ENCODE measurements at places on chromosomes 1 and 21.

- no peaks in the 10 kb centered on the region for H3K27me3 ChIP-seq
- H3K27ac ChIP-seq: no peak overlapping the region
- H3K36me3 ChIP-seq: no peaks in the 10 kb centered on the region
- H3K4me3 ChIP-seq: no peak overlapping the region
- no peaks in the 10 kb centered on the region for H3K4me1 ChIP-seq
Observed at GRCh38 chr1:70134148-70134547, 71.2 kb downstream of the LRRC40 start.

GRCh38 chr1:3630161-3630611 is 5.4 kb downstream of the TPRG1L start:
- 0 out of 2 replicates have a peak, but pooled peaks cover 2% of the 10 kb centered on the region for H3K36me3 ChIP-seq
- H3K4me1 ChIP-seq: peaks cover 2% of the 10 kb centered on the region
- H3K4me3 ChIP-seq: no peak overlapping the region
- no peak overlapping the region for H3K27ac ChIP-seq
- H3K27me3 ChIP-seq: no peaks in the 10 kb centered on the region

DNA sequence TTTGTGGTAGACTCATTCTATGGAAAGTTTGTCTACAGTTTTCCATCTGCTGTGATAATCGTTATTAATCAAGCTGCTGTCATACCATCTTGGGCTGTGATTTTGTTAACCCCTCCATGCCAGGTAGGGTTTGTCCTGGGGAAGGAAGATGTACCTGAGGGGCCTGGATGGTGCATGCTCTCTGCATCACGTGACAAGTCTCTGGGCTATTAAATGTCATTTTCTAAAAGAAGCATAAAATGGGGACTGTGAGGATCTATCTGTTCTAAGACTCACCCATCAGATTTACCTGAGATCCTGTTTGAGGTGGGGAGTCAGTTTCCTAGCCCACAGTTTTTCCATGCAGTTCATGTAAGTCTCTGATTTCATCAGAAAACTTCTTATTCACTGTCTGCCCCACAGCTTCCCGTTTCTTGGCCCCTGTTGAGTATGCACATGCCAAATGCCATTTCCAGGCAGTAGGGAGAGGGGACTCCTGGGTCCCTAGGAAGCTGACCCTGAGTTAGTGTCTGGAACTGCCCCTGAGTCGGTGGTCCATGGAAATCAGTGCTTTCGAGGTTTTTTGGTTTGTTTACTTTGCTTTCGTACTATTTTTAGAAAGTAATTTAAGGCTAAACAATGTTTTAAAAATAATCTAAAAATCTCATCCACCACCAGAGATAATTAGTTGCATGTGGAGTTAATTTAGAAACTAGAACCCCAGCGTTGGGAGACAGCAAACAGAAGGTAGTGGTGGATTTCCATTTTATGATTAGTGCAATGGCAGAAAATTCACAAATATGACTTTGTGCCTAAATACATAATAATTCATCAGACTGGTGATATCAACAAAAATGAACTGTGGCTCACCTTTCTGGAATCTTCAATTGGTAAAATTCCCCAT is 46.7 kb downstream of the ZBTB18 start:
- no peaks in the 10 kb centered on the region for H3K27me3 ChIP-seq
- no peak overlapping the region for H3K4me3 ChIP-seq
- H3K4me1 ChIP-seq: no peaks in the 10 kb centered on the region
- H3K36me3 ChIP-seq: no peaks in the 10 kb centered on the region

DNA sequence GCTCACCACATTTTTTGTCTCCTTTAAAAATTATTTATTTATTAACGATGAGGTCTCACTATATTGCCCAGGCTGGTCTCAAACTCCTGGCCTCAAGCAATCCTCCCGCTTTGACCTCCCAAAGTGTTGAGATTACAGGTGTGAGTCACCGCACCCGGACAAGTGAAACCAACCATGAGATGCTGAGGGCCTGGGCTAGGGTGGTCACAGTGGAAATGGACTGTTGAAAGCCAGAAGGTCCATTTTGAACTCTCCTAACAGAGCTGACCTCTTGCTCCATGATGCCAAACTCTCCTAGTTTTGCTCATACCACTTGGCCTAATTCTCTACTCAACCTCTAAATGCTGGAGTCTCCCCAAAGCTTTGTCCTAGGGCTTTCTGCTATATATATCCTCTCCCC is 109.1 kb downstream of the SLC45A1 start:
- no peak for DNase-seq
- H3K4me3 ChIP-seq: no peak overlapping the region
- peaks cover 9% of the 10 kb centered on the region for H3K4me1 ChIP-seq
- no peaks in the 10 kb centered on the region for H3K27me3 ChIP-seq
- no peak overlapping the region for H3K27ac ChIP-seq

DNA sequence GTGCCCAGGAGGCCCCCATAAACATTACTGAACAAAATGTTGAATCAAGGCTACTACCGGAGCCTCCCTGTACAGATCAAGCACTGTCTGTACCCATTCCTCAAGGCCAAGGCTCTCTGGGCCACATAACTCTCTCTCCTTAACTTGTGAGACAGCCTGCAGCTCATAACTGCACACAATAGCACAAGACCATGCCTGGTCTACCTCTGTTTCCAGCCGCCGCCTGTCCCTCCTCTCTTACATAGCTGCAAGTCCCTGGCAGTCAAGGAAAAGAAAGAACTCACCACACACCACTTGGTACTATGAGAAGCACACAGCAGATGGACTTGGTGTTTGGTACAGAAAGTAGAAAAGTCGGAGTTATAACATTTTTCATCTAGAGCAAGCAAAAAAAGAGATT is 91.1 kb downstream of the SSBP3 start:
- H3K4me3 ChIP-seq: no peak overlapping the region
- no peak for DNase-seq
- H3K27ac ChIP-seq: no peak overlapping the region
- peaks cover 11% of the 10 kb centered on the region for H3K4me1 ChIP-seq
- H3K27me3 ChIP-seq: no peaks in the 10 kb centered on the region
- H3K36me3 ChIP-seq: no peaks in the 10 kb centered on the region

DNA sequence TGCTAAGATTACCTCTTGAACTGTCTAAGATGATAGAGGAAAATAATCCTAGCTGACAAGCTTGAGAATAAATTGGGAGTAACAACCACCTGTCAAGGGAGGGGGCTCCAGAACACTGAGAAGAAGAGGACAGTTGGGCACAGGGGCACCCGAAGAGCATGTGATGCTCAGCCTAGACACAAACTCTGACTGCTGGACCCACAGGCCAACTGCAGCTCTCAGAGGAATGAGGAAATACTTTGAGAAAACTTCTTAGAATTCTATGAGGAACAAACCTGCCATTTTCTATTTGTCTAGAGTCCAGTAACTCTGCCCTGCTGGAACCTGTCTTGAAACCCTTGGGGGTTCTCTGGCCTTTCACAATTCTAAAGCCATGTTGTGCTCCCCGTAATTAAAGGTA is 124.1 kb upstream of the KCNK2 start:
- H3K36me3 ChIP-seq: no peaks in the 10 kb centered on the region
- no peak overlapping the region for H3K27ac ChIP-seq
- DNase-seq: no peak

DNA sequence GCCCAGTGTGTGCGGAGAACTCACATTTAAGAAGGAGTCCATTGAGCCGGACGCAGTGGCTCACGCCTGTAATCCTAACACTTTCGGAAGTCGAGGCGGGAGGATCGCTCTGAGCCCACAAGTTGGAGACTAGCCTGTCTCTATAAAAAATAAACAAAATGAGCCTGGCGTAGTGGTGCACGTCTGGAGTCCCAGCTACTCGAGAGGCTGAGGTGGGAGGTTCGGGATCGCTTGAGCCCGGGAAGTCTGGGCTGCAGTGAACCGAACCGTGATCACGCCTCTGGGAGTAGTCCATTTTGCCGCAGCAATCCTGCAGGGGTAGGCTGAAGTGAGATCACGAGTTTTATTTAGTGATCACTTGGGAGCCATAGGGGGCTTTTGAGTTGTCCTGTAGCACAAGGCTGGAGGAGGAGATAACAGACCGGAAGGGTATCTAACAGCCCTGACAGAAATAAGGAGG is 497 bp upstream of the FUCA1 start:
- no peak for DNase-seq
- H3K27me3 ChIP-seq: peaks cover 7% of the 10 kb centered on the region
- no peak overlapping the region for H3K4me3 ChIP-seq
- no peaks in the 10 kb centered on the region for H3K4me1 ChIP-seq

- no peaks in the 10 kb centered on the region for H3K27me3 ChIP-seq
- no peak overlapping the region for H3K27ac ChIP-seq
- no peaks in the 10 kb centered on the region for H3K4me1 ChIP-seq
- no peak for DNase-seq
Observed at GRCh38 chr21:33549848-33550771, 7.3 kb downstream of the SON start.

GRCh38 chr1:102174259-102174863 is 177.6 kb upstream of the OLFM3 start:
- H3K27me3 ChIP-seq: no peaks in the 10 kb centered on the region
- H3K4me1 ChIP-seq: no peaks in the 10 kb centered on the region
- H3K4me3 ChIP-seq: no peak overlapping the region
- no peak for DNase-seq

DNA sequence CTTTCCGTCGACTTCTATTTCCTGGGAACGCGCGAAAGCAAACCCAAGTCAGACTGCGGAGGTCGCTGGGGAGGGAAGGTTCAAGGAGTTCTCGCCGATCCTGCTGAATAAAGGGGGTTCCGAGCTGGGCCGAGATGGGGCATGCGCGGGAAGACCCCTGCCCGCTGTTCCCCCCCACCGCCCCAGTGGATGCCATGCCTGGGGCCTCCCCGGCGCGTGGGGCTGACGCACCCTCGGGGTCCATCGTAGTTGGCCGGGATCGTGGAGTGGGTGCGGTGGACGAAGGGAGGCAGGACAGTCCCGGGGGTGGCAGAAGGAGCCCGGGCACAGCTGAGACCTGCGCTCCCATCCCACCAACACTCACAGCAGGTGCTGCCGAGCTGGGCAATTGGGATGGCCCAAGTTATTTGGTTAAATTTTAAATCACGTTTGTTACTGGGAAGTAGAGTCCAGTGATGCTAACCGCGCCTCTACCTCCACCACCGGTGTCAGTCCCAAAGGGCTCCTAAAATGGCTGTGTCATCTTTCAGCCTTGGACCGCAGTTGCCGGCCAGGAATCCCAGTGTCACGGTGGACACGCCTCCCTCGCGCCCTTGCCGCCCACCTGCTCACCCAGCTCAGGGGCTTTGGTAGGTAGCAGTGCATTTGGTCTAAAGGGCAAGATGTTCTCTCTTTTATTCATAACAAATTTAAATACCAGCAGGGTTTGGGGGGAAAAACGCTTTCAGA is 801 bp downstream of the MX1 start:
- H3K4me3 ChIP-seq: peak overlapping the region; percentile 28
- peaks cover 11% of the 10 kb centered on the region for H3K27me3 ChIP-seq
- H3K27ac ChIP-seq: no peak overlapping the region
- DNase-seq: no peak

- H3K27me3 ChIP-seq: no peaks in the 10 kb centered on the region
- no peaks in the 10 kb centered on the region for H3K36me3 ChIP-seq
- no peak for DNase-seq
- no peak overlapping the region for H3K4me3 ChIP-seq
- H3K4me1 ChIP-seq: no peaks in the 10 kb centered on the region
- H3K27ac ChIP-seq: no peak overlapping the region
Observed at GRCh38 chr1:59428828-59429227, 131.9 kb downstream of the FGGY start.

GRCh38 chr1:43834280-43835081 is 99.1 kb upstream of the ARTN start:
- DNase-seq: no peak
- no peaks in the 10 kb centered on the region for H3K27me3 ChIP-seq
- no peaks in the 10 kb centered on the region for H3K36me3 ChIP-seq
- no peak overlapping the region for H3K27ac ChIP-seq

GRCh38 chr1:163346326-163346870 is 24.6 kb downstream of the NUF2 start:
- no peaks in the 10 kb centered on the region for H3K27me3 ChIP-seq
- H3K4me3 ChIP-seq: no peak overlapping the region
- DNase-seq: no peak
- 0 out of 2 replicates have a peak, but pooled peaks cover 3% of the 10 kb centered on the region for H3K36me3 ChIP-seq

Data from iPS DF 6.9 (cell line).